AG08396 (cell line): ENCODE measurements at places on chromosomes 11 and 22.

DNA sequence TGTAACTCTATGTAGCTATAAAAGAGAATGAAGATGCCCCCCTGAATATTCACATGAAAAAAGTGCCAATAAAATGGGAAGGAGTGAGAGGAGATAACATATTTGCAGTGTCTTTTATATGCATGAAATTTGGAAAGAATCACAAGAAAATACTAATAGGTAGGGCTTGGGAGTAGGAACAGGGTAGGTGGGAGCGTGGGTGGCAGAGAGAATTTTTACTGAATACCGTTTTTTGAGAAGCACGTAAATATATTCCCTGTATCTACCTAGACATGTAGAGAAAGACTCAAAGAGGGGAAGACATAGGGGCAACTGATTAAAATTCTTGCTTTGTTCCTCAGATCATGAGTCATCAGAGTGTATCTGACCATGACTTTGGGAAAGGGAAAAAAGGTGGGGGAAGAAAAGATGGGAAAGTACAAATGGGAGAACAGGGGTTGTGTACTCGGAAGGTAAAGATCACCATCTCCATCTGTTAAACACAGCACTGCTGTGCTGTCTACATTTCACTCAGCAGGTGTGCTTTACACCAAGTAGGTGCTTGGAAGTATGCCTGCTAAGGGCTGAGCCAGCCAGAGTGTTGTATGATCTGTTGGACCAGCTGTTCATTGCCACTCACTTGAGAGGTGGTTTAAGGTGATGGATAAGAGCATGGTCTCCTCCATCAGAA is 16.0 kb downstream of the PRR5L start:
- no peak for DNase-seq

GRCh38 chr22:38243007-38243765 is 29.6 kb downstream of the TMEM184B start:
- DNase-seq = peak; percentile 56

DNA sequence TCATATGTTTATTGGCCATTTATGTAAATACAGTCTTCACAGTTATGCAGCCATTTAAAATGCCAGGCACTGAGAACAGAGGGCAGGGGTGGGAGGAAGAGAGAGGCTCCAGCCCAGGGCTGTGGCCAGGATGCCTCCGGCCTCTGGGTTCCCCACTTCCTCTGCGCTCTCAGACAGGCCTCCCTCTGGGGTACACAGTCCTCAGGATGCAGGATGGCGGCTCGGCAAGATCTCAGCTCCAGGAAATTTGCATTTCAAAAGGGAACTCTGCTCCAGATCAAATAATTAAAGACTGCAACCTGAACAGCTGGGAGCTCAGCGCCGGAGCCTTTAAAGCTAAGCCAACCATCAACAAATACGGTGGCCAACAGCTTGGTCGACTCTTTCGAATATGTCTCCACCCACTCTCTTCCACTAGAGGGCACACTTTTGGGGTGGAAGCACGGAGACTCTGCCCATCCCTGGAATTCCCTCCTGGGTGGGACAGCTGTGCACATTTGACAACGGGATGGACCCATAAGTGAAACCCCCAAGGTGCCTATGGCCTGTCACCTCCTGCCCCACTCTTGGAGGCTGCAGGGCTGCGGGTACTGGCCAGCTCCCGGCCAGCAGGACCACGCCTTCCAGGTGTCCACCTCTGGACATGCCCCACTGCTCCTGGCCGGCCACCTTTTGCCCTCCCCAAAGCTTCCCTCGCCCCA is 1044.7 kb downstream of the BRD1 start:
- no peak for DNase-seq

DNA sequence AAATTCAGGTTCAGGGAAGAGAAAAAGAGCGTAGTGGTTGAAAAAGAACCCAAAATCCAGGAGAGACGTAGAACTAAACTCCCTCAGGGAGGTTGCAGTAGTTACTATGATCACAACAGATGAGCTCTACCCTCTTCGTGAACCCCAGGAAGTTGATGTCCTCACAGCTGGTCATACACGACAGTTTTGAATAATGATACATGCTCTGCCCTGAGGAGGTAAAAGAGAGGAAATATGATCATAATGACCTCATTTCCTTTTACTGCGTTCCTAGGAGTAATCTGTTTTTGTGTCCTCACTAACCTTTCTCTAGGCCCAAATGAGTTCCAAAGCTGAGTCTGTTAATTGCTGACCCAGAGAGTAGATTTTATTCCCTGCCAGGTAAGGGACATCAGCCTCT is 1.3 kb downstream of the PATE2 start:
- no peak for DNase-seq

GRCh38 chr11:32333320-32333991 is 101.9 kb downstream of the WT1 start:
- peak; percentile 52 for DNase-seq

DNA sequence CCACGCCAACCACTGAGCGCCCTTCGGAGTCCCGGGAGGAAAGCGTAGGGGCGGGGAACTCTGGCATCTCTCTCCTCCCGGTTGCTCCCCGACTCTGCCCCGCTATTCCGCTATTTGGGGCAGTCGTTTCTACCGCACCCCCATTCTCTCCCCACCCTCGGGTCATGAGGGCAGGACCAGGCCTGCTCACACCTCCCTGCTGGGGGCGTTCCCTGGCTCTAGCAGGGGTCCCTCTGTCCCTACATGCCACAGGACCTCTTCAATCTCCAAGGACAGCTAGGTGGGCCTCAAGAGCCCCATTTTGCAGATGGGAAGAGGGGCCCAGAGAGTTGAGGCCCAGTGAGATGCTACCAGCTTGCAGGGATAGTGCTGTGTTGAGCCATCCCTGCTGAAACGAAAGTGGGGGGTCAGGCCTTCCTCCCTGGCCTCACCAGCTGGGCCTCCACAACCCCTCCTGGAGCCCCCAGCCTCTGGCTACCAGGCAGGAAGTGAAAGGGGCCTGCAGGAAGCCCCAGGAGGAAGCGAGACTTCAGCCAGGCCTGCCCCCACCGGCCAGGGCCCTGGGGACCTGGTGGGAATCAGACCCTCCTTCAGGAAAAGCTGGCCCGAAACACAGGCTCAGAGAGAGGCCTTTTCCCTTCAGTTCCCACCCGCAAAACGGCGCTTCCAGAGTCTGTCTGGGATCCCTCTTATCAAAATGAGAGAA is 5.5 kb upstream of the SHISA8 start:
- no peak for DNase-seq

- no peak for DNase-seq
Observed at GRCh38 chr11:34658071-34659015, 37.5 kb downstream of the EHF start.

GRCh38 chr22:46201059-46201757 is 48.9 kb downstream of the CDPF1 start:
- no peak for DNase-seq

- no peak for DNase-seq
Observed at GRCh38 chr11:95668131-95668530, 121.5 kb downstream of the FAM76B start.

GRCh38 chr11:65744026-65744698 is 23.6 kb upstream of the RNASEH2C start:
- DNase-seq = peak; percentile 34

GRCh38 chr22:24076091-24076867 is 65.2 kb downstream of the CABIN1 start:
- no peak for DNase-seq

DNA sequence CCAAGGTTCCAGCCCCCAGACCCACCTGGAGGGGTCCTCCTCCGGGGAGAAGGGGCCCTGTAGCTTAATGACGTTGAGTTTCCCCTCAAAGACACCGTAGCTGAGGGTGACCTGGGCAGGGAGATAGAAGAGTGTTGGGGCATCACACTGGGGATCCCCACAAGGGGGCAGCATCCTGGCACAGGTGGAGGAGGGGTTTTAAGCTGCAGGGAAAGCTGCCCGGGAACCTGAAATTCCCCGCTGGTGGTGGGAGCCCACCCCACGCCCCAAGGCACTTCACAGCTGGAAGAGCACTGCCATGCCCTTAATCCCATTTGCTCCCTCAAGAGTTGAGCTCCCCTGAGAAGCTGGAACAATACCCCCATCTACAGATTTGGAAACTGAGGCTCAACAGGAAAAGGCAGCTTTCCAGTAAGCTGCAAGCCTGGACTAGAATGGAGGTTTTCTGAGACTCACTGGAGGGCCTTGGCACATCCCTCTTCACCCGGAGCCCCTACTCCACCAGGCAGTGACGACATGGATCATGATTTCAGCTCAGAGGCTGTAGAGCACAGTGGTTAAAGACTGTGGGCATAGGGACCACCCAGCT is 13.7 kb downstream of the MFNG start:
- peak; percentile 63 for DNase-seq

GRCh38 chr11:102115557-102115956 is 5.3 kb downstream of the YAP1 start:
- DNase-seq = peak; percentile 30

- DNase-seq = no peak
Observed at GRCh38 chr11:125228445-125228844, 63.9 kb downstream of the PKNOX2 start.

- no peak for DNase-seq
Observed at GRCh38 chr22:25697181-25697664, 44.8 kb upstream of the MYO18B start.

GRCh38 chr11:73653996-73654395 is 7.6 kb downstream of the PLEKHB1 start:
- DNase-seq = no peak

DNA sequence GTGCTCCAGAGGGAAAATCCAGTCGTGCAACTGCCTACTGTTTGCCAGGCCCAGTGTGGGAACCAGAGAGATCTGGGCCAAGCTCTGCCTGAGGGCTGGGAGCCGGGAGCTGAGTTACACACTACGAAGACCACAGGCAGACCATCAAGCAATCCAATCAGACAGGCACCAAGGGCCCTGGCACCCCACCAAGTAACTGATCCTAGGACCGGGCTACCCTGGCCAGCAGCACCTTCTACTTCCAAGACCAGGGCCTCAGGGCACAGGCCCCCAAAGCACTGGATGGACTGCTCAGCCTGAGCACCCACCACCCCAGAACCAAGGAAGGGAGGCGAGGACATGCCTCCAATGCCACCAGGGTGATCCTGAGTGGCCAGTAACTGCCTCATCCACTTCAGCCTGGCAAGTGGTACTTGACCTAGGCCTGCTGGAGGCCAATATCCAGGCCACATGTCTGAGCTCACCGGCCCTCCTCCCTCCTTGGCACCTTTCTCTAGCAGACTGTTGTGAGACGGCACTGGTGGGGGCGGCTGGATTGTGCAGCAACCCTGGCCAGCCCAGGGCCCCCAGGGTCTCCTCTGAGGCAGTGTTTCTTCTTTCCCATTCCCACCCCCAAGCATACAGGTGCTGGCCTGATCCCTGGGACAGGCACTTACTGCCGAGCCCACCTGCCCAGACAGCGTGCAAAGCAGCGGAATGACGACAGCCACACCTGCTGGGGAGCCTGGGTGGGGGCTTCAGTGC is 20.7 kb upstream of the ARFGAP3 start:
- no peak for DNase-seq

- no peak for DNase-seq
Observed at GRCh38 chr11:35247863-35248262, 108.9 kb downstream of the CD44 start.

DNA sequence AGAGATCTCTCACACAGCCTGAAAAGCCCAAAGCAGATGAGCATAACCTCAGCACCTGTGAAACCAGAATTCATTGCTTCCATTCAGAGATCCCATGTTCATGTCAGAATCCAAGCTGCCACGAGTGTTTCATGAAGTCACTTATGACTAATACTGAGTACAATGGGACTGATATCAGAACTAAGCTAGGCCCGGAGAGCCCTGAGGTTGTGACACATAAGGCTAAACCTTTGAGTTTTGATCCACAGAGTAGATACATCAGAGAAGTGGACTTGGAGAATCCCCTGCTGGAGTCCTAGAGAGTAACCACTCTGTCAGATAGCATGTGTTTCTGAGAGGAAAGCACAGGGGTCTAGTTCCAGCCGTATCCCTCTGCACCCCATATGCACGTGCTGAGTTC is 890 bp upstream of the GLYATL1 start:
- no peak for DNase-seq

GRCh38 chr11:66568124-66568916 is at the start of gene CTSF:
CTSF (minus strand) TSS chr11:66568606; CDS start chr11:66568486, 120 bp downstream.
- peak; percentile 99 for DNase-seq

- no peak for DNase-seq
Observed at GRCh38 chr11:86068138-86068871, 579 bp downstream of the PICALM start.

GRCh38 chr11:61507012-61507768 is 1.4 kb upstream of the LRRC10B start:
- DNase-seq = no peak

DNA sequence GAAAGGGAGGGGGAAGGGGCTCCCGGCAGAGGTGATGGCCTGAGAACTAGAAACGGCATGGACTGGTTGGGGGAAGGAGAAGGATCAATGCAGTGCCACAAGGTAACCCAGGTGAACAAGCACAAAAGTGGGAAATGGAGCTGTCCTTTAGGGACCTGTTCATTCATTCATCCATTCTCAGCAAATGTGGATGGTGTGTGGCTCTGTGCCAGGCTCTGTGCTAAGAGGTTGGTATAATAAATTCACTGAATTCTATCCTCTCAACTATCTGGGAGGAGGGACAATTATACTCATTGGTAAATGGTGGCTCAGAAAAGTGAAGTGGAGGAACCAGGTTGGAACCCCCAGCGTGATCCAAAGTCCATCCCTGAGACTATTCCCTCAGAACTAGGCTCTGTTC is 18.6 kb upstream of the ARAP1 start:
- DNase-seq = no peak

- no peak for DNase-seq
Observed at GRCh38 chr22:26342745-26343410, 86.2 kb upstream of the ASPHD2 start.

GRCh38 chr11:71307811-71308645 is 55.7 kb upstream of the SHANK2 start:
- no peak for DNase-seq

DNA sequence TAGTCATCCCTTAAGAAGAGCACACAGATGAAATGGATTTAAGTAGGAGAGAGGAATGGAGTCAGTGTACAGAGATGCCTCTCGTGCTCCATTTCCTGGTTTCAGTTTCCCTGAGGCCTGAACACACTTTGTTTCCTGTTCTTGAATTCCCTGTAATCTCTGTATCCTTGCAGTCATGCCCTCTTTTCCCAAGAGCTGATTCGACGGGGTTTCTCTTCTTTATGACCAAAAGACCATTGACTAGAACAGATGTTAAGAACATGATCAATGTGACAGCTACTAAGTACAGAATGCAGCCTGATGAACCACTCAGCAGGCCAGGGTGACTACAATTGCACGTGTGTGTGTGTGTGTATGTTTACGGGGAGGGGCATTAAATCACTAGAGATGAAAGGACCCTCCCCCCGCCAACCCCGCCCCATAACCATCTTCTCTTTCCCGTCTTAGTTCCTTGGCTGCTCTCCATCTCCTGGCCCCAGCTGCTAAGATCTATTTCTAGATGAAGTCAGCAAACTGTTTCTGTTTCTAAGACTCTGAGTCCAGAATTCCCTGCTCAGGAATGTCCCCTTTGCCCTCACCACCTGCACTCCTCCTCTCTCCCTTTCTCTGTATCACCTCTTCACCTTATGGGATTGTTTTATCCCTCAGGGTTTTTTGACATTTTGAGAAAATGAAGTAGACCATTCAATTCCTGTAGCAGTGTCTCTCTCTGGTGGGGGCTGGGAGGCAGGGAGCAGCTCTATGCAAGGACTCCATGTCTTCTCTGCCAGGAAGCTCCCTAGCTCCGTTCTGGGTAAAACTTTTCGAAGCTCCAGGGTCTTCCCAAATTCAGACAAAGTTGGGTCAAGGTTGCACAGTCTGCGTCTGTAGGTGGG is 26.0 kb downstream of the SLC22A6 start:
- DNase-seq = no peak

GRCh38 chr11:78420796-78421209 is 3.2 kb upstream of the GAB2 start:
- DNase-seq = peak; percentile 21

GRCh38 chr11:44445500-44446365 is 119.7 kb upstream of the CD82 start:
- DNase-seq = no peak
